ENCODE measurements at places on chromosomes 5 and 9.

- DNase-seq: peak; percentile 84
Measured at GRCh38 chr9:134502809-134503211, 138.8 kb upstream of the COL5A1 start.

- no peak for DNase-seq
Measured at GRCh38 chr9:70260007-70260443, 1.2 kb downstream of the SMC5 start.

- DNase-seq: no peak
Measured at GRCh38 chr9:3650994-3651622, 125.3 kb upstream of the RFX3 start.

- DNase-seq: no peak
Measured at GRCh38 chr5:131377785-131378325, 114.0 kb downstream of the CDC42SE2 start.

DNA sequence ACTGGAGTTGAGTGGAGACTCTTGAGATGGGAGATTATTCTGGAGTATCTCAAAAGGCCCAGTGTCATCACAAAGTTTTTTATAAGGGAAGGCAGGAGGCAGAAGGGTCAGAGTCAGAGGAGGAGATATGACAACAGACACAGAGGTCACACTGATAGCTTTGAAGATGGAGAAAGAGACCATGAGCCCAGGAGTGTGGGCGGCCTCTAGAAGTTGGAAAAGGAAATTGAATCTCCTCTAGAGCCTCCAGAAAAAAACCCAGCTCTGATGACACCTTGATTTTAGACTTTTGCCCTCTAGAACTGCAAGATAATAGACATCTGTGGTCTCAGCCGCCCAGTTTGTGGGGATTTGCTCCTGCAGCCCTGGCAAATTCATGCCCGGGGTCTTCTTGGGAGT lies 64.8 kb upstream of the SPTLC1 start:
- no peak for DNase-seq

GRCh38 chr9:109568568-109569210 lies 70.6 kb upstream of the PTPN3 start:
- peak; percentile 34 for DNase-seq

- peak; percentile 22 for DNase-seq
Measured at GRCh38 chr5:39605588-39606575, 181.1 kb upstream of the DAB2 start.

- no peak for DNase-seq
Measured at GRCh38 chr9:5448016-5448415, 2.3 kb upstream of the CD274 start.

- DNase-seq: no peak
Measured at GRCh38 chr9:137960496-137960895, 82.9 kb downstream of the CACNA1B start.

DNA sequence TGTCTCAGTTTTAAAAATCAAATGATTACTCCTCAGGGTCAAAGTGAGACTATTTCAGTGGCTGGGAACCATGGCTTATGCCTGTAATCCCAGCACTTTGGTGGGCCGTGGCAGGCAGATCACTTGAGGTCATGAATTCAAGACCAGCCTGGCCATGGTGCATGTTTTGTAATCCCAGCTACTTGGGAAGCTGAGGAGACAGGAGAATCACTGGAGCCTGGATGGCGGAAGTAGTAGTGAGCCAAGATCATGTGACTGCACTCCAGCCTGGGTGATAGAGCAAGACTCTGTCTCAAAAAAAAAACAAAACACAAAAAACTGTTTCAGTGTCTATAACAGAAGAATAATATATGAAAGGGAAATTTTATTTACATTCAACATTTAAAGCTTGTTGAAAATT lies 182.9 kb downstream of the ARHGEF28 start:
- no peak for DNase-seq

GRCh38 chr5:42423285-42424165 lies at the start of gene GHR:
TSS of gene GHR (plus strand) at chr5:42423439. CDS start at chr5:42565875, 142,436 bp downstream.
- DNase-seq: peak; percentile 95

- DNase-seq: no peak
Measured at GRCh38 chr9:112069318-112070169, 105.6 kb downstream of the SUSD1 start.

DNA sequence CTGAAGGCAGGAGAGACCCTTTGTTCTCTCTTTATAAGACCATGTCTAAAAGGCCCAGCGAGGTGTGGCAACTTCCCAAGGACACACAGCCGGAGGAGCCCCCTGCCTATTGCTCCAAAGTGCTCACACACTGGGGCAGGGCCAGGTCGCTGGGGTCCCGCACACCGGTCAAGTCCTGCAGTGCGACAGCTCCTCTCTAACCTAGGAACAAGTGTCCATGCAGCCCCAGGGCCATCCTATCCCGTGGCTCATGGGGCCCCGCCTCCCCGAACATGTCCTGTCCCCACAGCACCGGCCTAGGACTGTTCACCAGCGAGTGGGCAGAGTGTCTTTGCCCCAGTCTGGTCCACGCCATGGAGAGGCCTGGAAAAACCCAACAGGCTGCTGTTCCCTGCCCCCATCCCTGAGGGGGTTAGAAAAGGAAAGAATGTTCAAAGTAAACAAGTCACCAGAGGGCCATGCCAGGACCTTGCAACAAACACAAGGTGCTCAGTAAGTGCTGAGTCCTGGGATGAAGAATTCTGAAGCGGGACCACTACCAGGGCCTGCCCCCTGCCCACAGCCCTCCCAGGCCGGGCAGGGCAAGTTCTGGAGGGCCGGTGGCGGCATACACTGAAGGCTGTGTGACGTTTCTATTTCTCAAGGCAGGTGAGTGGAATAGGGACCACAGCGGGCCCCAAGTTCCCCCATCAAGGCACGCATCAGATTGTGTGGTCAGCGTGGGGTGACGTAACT lies 938 bp downstream of the NINJ1 start:
- DNase-seq: peak; percentile 28

DNA sequence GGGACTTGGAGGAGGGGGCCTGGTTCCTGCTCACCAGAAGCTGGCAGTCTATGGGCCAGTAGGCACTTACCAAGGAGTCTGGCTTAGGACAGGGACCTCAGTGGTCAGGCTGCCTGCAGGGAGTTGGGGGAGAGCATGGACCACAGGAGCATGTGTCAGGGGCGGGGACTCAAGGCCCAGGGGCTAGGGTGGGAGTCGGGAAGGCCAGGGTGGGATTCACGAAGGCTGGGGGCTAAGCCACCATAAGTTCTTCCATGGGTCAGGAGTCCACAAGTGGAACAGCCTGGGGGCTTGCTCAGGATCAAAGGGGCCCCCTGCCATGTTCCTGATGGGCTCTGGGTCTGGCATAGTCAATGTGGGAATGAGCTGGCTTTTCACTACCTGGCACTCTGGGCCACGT lies 11.5 kb upstream of the SLC25A48 start:
- no peak for DNase-seq

GRCh38 chr9:85016384-85017006 lies 347.0 kb downstream of the NTRK2 start:
- peak; percentile 59 for DNase-seq

DNA sequence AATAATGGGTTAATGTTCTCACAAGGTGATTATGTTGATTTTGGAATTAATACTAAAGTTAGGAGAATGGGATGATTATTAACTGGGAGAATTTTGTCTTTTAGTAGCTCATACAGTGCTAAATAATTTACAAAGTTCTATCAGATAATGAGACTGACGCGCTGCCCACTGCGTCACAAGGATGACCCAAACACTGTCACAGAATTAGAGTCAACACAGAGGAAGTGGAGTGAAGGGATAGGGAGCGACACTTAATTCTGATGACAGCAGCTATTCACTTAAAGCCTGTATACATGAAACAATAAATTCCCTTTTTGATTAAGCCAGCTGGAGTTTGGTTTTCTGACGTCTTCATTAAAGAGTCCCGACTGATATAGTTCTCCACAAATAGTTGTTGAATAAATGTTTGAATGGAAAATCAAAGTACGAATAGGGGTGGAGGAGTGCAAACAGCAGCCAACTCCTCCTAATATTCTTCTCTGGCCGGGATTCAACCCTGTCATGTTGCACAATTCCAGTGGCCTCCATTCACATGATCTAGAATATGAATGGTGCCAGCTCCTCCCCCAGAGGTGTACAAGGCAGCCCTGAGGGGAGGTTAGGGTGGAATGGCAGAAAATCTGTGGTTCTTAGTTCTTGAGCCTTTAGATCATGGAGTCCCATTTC lies 140.3 kb downstream of the PCSK1 start:
- no peak for DNase-seq

DNA sequence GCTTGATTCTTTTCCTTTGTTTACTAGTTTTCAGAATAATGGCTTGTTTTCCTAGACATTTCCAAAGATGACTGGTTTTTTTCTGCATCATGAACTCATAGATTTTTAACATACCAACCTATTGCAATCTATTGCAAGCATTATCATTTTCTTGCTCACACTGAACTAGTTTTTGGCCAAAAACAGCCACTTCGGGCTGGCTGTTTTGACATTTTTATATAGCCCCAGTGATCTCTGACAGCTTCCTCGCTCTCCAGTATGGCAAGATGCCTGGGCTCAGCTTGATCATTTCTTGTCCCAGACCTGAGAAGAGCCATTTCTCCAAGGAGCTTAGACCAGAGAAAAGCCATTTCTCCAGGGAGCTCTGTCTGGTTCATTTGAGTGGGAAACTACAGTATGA lies 94.3 kb upstream of the MAMDC2 start:
- no peak for DNase-seq

- no peak for DNase-seq
Measured at GRCh38 chr5:16520841-16521240, 55.2 kb upstream of the ZNF622 start.

DNA sequence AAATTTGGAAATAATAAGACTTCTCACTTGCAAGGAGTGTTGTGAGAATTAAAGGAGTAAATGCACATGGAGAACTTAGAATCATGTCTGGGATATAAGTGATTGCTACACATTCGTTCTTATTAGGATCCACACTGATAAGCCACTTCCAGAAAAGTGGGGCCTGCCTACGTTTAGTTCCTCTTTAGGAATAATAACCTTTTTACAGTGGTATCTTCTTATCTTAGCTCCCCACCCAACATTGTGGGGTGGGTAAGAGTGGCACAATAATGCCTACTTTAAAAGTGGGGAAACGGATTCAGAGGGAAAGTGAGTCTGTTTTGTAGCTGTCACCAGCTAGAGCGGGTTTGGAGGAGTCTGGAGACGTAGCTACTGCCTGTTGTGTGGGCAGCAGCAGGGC lies 16.0 kb downstream of the DOCK2 start:
- no peak for DNase-seq

DNA sequence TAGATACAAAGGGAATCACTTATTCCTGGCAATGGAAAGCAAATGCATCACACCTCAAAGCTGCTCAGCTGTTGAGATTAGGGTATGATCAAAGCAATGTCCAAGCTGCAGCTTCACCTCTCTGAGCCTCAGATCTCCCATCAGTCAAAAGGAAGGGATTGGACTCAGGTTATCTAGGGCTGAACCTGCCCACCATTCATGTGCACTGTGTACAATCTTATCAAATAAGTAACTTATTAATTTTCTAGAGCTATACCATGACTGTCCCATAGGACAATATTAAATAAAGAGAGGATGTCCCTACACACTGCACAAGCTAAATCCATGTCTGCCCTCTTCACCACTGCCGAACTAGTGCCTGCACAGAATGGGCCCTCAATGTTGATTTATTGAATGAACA lies 127.0 kb downstream of the HSD17B3 start:
- DNase-seq: no peak

DNA sequence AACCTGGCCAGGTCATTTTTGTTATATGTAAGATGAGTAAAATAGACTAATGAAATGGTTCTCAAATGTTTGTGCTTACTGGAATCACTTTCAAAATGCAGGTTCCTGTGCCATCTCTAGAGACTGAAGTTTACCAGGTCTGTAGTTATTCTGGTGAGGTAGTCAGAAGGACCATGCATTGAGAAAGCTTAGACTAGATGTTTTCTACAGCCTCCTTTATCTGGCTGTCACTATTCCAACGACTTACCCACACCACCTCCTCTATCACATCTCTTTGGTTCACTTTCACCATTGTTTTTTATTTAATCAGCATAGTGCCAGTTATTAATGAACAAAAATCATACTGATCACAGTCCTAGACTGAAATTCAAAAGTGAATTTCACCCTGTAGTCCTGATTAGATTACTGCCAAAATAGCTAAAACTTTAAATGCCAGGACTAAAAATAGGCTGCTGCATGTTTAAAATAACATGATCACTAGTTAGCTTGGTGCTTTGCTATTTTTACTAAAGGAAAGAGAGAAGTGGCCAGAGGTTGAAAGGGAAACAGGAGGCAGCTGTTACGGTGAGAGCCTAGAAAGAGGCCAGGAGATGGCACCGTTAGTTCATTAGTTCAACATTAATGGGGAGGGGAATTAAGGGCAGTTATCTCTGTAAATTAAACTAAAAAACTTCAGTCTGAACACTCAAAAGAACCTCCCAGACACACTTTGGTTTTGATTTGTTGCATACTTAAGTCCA lies 13.9 kb upstream of the FNIP1 start:
- peak; percentile 15 for DNase-seq

GRCh38 chr5:178586396-178586795 lies 3.8 kb downstream of the COL23A1 start:
- peak; percentile 27 for DNase-seq

GRCh38 chr5:171010816-171011215 lies 149.0 kb downstream of the RANBP17 start:
- DNase-seq: no peak

DNA sequence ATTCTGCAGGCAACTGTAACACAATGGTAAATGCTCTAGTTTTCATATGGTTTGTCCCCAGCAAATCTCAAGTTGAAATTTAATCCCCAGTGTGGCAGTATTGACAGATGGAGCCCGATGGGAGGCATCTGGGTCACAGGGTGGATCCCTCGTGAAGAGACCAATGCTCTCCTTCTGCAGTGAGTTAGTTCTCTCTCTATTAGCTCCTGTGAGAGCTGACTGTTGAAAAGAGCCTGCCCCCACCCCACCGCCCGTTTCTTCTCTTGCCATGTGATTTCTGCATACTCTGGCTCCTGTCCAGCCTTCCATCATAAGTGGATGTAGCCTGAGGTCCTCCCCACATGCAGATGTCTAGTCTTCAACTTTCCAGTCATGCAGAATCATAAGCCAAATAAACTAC lies 27.0 kb downstream of the IARS1 start:
- no peak for DNase-seq

DNA sequence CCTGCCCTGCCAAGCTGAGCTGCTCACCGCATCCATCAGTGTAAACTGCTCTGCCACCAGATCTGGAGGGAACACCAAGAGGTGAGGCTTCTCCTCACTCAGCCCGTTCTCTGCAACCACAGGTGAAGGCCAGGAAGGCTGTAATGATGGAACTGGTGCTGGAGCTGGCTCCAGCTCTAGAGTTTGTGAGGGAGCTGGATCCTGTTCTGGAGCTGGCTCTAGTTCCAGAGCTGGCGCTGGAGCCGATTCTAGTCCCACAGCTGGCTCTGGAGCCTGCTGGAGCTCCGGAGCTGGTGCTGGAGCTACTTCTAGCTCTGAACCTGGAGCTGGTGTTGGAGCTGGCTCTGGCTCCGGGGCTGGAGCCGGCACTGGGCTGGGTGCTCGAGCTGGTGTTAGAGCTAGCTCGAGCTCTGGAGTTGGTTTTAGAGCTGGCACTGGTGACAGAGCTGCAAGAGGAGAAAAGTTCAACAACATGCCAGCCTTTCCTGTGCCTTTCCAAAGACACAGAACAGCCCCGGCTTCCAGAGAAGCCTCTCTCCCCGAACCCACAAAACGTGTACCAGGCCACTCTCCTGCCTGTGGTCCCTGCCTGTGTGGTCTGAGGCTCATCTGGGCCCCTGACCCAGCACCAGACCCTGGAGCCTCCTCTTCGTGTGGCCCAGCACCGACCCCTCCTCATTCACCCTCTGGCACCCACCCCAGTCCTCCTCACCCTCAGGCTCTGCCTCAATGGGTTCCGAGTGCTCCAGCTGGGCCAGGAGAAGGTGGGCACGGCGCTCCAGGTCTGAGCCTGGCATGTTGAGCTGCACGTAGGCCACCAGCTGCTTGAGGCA lies 12.9 kb downstream of the RALGDS start:
- no peak for DNase-seq

Data from tongue (tissue), 3 donors.